Activated naive CD8-positive, alpha-beta T cell treated with anti-CD3 and anti-CD28 coated beads for 36 hours (primary cell): ENCODE measurements at places on chromosomes 4 and X. TPM values are rescaled to one million over a fixed set of nuclear protein-coding genes. Genes with fewer than 3 reads are reported as not detected.

The ITM2A gene
- 60.5 TPM for total RNA-seq

GRCh38 chr4:146833530-146833929 lies 112.1 kb downstream of the TTC29 start:
- DNase-seq = no peak

GRCh38 chrX:153921511-153922446 lies 4.3 kb downstream of the ARHGAP4 start:
- DNase-seq = no peak

- no peak for DNase-seq
Observed at GRCh38 chrX:38363046-38363445, 10.6 kb downstream of the OTC start.

The WAS gene
- 87.8 TPM for total RNA-seq

GRCh38 chr4:2940267-2941137 lies 22.7 kb downstream of the NOP14 start:
- DNase-seq = no peak

The IL3RA gene
- 0.29 TPM for total RNA-seq

The PLAC8 gene
- 132 TPM for total RNA-seq

The ADH1A gene
- total RNA-seq = not detected

- DNase-seq = no peak
Observed at GRCh38 chr4:73704314-73705055, 35.9 kb upstream of the CXCL8 start.

The SLITRK4 gene
- total RNA-seq = not detected

The PDGFC gene
- total RNA-seq = not detected
